CD4-positive, alpha-beta T cell treated with Interleukin-4 for 1 hour (primary cell): ENCODE measurements at places on chromosomes 6 and 20.

GRCh38 chr6:124881898-124882578, 80.2 kb upstream of the RNF217 start:
- no peak for DNase-seq

- peak; percentile 22 for DNase-seq
Observed at GRCh38 chr20:52083627-52084232, 107.8 kb downstream of the ZFP64 start.

DNA sequence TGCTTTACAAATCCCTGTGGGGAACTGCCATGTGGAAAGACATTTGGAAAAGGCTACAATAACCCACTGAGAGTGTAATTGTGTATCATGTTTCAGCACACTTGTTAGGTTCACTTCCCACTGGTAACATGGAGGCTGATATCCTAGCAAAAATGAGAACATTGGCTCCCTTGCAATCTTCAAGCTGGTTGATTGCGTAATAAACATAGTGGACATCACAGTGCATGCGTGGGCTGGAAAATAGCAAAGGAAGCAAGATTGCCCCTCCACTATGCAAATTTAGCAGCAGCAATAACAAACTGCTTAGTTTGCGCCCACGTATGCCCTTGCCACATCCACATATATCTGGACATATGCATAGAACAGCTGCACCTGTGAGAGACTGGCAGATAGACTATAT, 410.2 kb downstream of the MEI4 start:
- no peak for DNase-seq

DNA sequence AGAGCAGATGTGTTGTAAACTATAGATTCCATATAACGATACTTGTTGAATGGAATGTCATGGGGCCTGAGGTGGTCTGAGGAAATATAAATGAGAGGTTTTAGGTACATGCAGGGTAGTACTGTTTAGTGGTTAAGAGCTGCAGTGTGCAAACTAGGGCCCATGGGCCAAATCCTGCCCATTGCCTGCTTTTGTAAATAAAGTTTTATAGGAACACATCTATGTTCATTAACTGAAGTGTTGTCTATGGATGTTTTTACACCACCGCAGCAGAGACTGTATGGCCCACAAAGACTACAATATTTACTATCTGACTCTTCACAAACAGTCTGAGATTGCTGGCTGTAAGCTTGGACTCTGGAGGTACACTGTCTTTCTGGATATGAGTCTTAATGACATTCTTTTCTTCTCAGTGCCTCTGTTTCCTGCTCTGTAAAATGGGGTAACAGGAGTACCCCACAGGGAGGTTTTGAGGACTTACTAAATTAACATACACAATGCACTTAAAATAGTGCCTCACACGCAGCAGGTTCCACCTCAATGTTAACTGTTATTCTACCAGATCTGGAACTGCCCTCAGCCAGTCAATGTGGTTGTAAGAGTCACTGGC, 12.5 kb downstream of the GCM1 start:
- no peak for DNase-seq

- DNase-seq = no peak
Observed at GRCh38 chr20:52727740-52728456, 244.3 kb upstream of the TSHZ2 start.

- DNase-seq = peak; percentile 54
Observed at GRCh38 chr6:36130667-36131510, 576 bp downstream of the MAPK13 start.

DNA sequence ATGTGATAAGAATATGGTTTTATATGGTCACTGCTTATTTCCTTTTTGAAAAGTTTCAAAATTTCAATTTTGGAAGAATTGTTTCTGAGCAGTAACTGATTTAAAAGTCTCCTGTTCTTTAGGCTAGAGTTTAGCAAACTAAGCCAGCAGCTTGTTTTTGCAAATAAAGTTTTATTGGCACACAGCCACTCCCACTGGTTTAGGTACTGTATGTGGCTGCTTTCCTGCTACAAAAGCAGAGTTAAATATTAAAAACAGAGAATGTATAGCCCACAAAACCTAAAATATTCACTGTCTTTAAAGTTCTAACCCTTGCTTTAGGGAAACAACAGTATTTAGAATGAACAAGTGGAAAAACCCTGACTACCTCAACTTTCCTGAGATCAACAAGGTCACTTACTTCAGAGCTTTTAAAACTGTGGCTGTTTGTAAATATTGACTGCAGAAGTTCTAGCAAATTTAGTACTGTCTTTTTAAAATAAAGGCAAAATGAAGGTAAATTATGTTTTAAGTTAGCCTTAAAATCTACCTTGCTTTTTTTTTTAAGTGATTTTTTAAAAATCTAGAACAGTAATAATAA, 104.1 kb downstream of the B3GAT2 start:
- DNase-seq = no peak

- DNase-seq = peak; percentile 56
Observed at GRCh38 chr6:33091957-33092356, 16.2 kb downstream of the HLA-DPB1 start.

DNA sequence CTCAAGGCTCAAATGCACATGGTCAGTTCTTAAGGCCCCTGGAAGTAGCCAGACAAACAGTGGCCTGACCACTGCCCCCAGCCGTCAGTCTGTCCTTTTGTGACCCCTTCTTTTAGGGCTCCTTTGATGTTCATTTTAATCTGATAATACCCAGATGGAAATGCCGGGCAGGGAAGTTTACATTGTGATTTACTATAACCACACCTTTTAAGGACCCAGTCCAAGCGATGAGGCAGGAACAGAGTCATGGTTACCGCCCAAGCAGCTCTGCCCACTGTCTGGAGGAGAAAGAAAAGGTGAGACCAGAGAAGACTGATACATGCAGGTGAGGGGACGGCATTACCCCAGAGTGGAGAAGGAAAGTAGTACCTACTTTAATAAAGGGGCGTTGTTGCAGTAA, 110.6 kb downstream of the PLEKHG1 start:
- no peak for DNase-seq

GRCh38 chr20:19381947-19382346, 169.5 kb downstream of the SLC24A3 start:
- no peak for DNase-seq

- DNase-seq = no peak
Observed at GRCh38 chr6:87473419-87473903, 687 bp downstream of the SLC35A1 start.

DNA sequence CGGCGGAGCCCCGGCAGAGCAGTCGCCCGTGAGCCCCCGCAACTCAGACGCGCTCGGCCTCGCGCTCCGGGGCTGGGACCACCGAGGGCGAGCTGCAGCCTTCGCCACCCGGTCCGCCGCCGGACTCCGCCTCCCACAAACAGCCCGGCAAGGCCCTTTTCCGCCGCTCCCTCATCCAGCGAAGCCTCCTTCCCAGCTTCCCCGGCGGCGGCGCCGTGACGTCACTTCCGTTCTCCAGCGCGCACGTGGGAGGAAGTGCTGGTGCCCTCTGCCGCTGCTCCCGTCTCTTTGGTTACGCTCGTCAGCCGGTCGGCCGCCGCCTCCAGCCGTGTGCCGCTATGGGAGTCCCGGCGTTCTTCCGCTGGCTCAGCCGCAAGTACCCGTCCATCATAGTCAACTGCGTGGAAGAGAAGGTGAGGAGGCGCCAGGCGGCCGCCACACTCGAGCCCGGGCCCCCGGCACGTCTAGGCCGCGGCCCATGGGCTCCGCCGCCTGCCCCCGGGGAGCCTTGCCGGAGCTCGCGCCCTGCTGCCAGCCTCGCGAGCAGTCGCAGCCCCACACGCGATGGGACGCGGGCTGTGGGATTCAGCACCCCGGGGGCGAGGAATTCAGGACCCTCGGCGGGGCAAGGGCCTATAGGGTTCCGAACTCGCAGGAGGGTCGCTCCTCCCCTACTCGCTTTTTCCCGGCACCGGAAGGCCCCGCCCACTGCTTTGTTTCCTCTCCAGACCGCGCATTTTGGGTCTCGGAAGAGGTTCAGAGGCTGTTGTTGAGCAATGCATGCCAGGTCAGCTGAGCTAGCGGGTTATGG, at the start of gene XRN2:
Gene XRN2, plus strand, starts transcription at position 271 of the 811 bp plus-strand sequence. Its CDS starts 68 bp downstream, at position 339.
- peak; percentile 93 for DNase-seq

- peak; percentile 7 for DNase-seq
Observed at GRCh38 chr20:57614490-57615444, 5.5 kb downstream of the ZBP1 start.

DNA sequence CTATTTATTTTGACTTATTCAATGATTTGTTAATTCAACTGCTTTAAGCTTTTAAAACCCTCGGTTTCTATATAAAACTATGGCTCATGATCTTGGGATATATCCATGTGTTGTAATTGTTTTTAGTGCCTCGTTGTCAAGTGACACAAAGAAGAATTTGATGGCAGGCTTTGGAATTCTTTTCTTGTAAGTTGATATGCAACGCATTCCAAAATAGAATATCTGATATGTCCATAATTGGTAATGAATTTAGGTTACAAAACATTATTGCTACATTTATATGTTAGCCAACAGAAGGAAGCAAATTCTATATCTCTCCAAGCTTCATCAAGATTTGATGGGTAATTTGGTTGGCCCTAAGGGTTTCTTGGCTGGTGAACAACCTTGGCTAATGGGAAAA, 220.4 kb upstream of the RIMS1 start:
- DNase-seq = no peak

DNA sequence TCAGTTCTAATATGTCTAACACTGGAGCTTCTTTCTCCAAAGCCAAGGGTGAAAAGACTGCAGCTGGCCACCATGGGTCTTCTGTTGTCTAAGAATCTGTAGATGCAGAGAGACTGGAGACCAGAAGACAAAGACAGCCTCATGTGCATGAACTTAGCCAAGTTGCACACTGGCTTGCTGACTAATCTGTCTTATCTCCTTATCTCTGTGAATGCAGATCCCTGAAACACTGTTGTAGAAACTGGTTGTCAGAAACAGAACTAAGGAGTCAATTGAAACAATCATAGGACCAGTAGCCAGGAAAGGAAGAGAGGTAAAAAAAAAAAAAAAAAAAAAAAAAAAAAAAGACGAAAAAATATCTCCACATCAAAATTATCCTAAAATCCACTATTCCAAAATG, 109.7 kb downstream of the BFSP1 start:
- no peak for DNase-seq

- no peak for DNase-seq
Observed at GRCh38 chr6:5569491-5569890, 308.2 kb downstream of the FARS2 start.

DNA sequence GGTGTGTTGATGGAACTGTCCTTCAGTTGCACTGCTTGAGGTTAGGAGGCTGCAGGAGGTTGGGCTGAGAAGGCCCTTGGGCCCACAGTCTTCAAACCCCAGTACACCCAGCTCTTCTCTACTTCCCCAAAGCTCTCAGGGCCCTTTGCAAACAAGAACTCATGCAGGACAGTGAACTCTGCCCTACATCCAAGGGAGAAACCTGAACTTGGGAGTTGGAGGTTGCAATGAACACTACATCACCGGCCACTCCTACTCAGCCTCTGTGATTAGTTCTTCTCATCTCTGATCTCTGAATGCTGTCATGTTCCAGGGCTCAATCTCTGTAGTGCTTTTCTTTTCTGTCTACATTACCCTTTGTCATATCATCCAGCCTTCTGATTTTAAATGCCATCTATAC, 148.5 kb upstream of the PDE7B start:
- no peak for DNase-seq

- DNase-seq = no peak
Observed at GRCh38 chr6:40963019-40963418, 76.0 kb downstream of the UNC5CL start.

DNA sequence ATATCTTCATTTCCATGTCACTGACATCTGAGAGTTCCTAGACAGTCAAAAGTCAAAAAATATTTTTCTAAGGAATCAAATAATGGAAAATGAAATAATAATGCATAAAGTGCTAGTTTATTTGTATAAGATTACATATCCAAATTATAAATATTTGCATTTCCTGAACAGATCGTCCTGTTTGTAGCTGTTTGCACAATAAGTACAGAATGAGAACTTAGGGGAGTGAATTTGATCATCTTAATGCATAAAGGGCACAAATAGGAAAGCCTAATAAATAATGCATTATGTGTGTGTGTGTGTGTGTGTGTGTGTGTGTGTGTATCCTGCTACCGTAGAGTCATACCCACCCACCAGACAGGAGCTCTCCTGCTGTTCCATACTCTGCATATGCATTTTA, 521.0 kb upstream of the EPHA7 start:
- DNase-seq = no peak

DNA sequence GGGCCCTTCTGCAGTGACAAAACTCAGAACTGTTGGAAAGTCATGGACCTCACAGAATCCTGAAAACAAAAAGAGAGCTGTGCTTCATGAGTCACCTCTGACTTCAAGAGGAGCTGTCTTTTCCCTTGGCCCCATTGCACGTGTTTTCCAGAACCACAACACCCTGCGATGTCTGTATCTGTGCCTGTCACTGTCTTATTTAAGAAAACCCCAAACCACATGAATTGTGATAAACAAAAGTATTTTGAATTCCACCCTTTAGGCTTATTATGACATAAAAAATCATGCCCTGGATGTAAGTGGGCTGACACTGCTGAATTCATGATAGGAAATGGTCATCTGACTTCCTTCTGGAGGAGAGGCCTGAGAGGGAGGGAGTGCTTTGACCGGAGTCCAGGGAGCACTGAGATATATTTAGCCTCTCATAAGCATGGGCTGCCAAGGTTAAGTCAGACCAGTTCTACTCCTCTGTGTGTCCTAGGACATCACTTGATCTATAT, 96.4 kb upstream of the DUSP22 start:
- DNase-seq = peak; percentile 35

GRCh38 chr6:135159531-135159930, 21.6 kb upstream of the MYB start:
- no peak for DNase-seq

DNA sequence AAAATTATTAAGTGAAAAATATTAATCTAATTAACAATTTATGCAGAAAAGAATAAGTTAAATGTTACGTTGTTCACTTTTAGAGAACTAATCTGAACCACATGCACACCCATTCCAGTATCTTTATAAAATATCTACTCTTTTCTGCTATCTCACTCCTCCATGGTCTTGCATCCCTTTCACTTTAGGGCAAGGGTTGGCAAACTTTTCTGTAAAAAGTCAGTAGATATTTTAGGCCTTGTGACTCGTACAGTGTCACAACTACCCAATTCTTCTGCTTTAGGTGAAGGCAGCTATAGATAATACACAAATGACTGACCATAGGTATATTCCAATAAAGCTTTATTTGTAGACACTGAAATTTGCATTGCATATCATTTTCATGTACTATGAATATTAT, 39.7 kb upstream of the SUPT3H start:
- no peak for DNase-seq
